ENCODE measurements at places on chromosomes 13 and 19. TPM values are rescaled to one million over a fixed set of nuclear protein-coding genes. Genes with fewer than 3 reads are reported as not detected.

Gene ZNF223
- total RNA-seq = 1.3 TPM

Gene UBA52
- total RNA-seq = 1,700 TPM

Gene TMEM86B
- 8.5 TPM for total RNA-seq

Gene COX7A1
- total RNA-seq = not detected

Gene PSG5
- not detected for total RNA-seq

Gene F2RL3
- not detected for total RNA-seq

Gene PABPC3
- total RNA-seq = 0.72 TPM

Gene LRFN3
- 12.4 TPM for total RNA-seq

Gene VN1R4
- not detected for total RNA-seq

Gene PROZ
- total RNA-seq = not detected

Gene COX6B1
- total RNA-seq = 452 TPM

Gene ZNF726
- 12.6 TPM for total RNA-seq

Gene KCTD15
- total RNA-seq = 3.6 TPM
